ENCODE measurements at places on chromosomes 4 and X.
A peak's percentile ranks its signal among the peaks of the same experiment; 100 is the strongest.

GRCh38 chrX:78831523-78831922 lies 84.0 kb downstream of the LPAR4 start:
- no peak for DNase-seq

DNA sequence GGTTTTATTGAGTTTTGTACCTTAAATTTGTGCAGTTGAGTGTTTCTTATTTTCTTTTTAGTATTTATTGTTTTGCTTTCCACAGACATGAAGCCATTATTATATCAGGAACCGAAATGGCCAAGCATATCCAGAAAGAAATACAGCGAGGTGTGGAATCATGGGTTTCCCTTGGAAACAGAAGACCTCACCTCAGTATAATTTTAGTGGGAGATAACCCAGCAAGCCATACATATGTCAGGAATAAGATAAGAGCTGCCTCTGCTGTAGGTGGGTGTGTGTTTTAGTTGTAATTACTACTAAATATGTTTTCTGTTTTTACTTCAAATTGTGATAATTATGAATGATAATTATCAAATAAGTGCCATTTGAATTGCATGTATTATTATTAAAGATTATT lies 16.5 kb downstream of the MTHFD2L start:
- no peak for DNase-seq

GRCh38 chr4:79576429-79576753 lies 168.4 kb upstream of the GK2 start:
- no peak for DNase-seq

DNA sequence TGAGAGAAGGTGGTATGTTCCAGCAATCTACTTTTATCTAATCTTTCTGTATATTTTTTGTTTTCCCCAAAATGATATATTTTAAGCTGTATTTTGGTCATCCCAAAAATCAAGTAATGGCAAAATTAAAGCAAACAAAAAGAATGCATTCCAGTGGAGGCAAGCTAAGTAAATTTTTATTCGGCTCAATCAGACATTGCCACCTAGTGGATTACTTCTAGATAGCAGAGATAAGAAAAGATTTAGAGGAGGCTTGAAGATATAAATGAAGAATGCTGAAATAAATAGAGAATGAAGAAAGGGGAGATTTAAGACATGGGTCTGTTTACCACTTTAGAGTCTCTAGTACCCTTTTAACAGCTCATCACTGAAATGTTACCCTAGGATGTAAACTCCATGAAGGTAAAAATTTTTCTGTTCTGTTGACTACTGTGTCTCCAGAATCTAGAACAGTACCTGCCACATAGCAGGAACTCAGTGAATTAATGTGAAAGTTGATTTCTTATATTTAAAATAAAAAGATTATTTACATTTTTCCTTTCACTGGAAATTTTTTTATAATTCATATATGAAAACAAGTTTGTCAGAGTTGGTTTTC lies 110.9 kb upstream of the ANK2 start:
- DNase-seq: no peak

GRCh38 chr4:23135792-23136645 lies 443.3 kb downstream of the GBA3 start:
- no peak for DNase-seq

DNA sequence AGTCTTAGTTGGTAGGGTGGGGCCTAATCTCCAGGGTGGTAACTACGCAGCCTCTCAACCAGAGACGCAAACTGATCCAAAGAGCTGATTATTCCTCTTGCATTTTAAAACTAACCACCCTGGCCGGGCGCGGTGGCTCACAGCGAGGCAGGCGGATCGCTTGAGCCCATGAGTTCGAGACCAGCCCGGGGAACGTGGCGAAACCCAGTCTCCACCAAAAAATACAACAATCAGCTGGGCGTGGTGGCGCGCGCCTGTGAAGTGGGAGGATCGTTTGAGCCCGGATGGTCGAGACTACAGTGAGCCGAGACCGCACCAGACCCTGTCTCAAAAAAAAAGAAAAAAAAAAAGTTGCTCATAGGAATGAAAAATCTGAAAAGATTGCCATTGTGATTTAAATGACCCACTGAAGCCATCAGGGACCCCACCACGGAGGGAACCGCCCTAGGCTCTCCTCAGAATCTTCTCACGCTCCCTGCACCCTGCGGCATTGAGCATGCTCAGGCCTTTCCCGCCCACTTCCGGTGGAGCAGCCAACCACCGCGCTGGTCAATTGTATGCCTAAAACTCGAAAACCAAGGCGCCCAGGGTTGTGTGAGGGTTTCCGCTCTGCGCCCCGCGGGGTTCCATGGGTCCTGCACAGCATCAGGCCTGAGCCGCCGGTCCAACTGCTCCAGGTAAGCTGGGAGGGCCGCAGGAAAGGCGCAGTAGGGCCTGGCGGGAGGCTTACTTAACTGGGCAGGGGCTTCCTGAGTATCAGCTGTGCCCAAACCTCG lies at the start of gene TRIM60:
Gene TRIM60, plus strand, starts transcription at position 564 of the 776 bp plus-strand sequence. CDS start 8,074 bp downstream, outside the sequence.
- no peak for DNase-seq

DNA sequence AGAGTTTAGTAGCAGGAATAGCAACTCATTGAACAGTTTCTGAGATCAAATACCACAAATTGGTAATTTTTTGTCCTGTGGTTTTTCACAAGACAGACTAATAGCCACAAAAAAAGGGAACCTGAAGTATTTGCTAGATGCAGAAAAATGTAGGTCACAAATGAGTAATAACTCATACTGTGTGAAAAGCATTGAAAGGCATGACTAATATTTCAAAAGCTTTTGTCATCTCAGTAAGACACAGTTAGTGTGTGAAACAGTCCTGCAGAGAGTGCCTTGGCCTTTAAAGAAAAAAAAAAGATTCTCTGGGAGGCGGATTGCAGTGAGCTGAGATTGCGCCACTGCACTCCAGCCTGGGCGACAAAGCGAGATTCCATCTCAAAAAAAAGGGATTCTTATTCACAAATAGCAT lies 31.4 kb upstream of the SLC25A31 start:
- DNase-seq: no peak

DNA sequence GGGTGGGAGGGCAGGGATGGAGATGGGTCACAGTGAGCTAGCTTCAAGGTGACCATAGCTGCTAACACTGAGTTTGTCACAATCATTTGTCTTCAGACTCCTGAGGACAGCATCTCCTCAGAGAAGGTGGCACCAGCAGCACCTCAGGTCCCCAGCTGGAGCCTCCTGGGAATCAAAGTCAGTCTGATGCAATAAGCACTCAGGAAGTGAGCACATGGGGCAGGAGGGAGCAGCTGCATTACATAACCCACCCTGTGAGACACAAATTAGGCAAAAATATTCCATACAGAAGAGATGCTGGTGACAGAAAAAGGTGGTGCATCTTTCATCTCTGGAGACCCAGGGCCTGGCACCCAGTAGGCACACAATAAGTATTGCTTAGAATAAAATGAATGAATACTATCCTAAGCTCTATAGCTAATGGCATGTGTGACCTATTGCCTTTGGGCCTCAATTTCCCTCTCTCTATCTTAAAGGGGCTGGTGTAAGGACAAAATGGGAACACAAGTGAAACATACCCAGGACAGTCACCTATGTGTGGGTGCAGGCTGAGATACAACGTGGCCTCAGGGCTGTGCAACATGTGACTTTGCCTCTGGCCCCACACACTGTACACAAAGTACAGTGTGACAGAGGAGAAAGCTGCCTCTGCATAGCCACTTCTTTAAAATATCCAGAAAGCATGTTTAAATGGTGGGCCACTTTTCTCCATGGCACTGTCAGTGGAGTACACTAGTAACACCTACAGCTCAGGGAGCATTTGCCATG lies 37.1 kb downstream of the SLC39A8 start:
- DNase-seq: no peak

DNA sequence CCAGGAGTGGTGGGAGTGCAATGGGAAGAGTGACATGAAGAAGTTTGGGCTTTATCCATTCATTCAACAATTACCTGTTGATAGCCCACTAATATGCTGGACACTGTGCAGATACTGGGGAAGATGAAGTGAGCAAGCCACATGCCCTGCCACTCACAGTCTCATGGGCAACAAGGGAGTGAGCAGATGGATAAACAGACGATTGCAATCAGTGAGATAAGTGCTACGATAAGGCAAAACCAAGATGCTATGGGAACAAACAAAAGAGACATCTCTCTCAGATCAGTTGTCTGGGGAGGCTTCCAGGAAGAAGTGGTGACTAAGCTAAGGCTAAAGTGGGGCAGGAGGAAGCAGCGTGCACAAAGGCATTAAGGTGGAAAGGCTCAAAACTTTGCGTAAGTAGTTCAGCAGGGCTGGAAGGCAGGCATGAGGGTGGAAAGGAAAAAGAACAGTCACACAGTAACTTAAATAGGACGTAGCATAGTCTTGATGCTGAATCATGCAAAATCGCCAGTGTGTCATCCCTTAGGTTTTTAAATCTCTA lies 31.7 kb downstream of the GAB3 start:
- DNase-seq: peak; percentile 55

DNA sequence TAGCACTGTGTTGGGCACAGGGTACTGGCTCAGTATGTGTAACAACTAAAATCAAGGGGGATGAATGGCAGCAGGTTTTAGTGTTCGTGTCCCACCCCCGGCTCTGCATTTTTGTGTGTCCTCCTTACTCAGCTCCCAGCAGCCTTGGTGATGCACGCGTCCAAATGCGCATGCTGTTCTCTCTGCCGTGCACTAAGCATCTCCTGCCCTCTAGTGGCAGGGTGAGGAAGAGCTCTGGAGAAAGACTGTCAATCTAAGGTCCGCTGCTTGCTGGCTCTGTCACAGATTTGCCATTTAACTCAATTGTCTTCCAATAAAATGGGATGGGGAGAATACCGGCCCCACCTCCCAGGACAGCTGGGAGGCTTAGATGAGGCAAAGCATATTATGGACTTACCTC lies 61.4 kb downstream of the WFS1 start:
- peak; percentile 17 for DNase-seq

GRCh38 chr4:139209470-139210063 lies 32.5 kb upstream of the ELF2 start:
- DNase-seq: no peak

DNA sequence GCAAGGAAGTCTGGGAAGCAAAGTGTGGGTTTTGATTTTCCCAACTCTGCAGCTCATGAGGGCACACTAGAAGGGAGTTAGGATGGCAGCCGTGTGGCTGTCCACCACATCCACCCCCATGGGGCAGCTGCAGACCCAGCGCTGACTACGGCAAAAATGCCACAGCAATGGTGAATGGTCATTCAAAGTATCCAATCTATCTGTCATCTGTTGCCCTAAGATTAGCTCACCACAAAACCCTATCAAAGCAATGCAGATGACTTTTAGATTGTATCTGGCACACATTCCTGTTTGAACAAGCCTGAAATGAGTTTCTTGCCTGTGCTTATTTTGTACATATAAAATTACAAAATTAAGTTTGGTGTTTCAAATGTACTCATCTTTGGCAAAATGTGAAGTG lies 29.7 kb upstream of the HPSE start:
- DNase-seq: no peak

DNA sequence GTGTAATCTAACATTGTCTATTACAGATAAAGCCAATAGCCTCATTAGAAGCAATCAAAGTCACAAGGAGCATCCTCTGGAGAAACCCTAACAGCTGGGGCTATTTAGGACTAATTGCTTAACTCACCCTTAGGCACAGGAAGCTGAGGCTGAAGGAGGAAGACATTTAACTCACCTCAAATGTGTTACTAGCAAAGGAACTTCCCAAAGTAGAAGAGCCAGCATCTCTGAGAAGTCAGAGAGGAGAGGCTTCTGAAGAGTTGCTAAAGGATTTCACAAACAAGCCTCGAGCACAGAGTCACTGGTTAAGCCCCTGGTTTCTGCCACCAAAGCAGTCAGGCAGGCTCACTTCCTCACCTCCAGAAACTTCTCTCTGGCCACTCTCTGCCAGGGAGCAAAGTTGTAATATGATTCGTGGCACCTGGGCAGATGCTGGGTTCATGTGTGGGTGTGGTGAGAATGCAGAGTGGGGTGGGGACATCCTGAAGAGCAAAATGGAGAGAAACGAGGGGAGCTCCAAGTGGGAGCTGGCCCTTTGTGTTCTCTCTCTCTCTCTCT lies 201.3 kb downstream of the HS6ST2 start:
- DNase-seq: no peak

- DNase-seq: no peak
These were observed 47.7 kb downstream of the DDX3X start for GRCh38 chrX:41381685-41382084.

DNA sequence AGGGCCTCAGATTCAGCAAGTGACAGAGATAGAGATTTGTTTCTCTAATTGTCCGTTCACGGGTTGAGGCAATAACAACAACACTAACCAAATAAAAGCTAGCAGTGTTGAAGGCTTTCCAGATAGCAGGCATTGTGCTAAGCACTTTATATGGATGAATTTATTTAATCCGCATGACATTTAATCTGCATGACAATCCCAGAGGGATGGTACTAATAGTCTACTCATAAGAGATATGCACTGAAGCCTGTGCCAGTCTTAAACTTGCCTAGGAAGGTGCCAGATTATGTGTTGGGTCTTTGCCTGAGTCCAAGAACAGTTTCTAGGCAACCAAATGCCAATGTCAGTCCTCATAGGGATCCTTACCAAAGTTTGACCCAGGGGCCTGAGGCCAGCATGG lies 37.7 kb upstream of the FAT1 start:
- DNase-seq: no peak

DNA sequence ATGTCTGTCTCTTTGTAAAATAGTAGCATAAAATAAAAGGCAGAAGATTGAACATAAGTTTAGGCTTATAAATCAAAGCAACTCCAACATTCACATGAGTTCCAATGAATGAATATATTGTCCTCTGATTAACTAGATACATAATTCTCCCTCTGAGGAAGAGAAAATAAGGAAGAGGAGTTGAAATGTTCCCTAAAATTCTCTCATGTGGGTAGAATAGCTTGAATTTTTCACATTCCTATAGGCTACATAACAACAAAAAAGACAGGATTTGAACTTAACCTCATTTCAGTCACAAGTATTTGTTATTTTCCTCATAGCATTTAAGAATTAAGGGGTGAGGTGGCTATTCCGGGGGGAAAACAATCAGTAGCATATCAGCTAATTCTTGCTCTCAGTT lies 462.4 kb upstream of the NDST4 start:
- no peak for DNase-seq

- DNase-seq: no peak
These were observed 78.2 kb downstream of the BEND4 start for GRCh38 chr4:42074294-42074693.

DNA sequence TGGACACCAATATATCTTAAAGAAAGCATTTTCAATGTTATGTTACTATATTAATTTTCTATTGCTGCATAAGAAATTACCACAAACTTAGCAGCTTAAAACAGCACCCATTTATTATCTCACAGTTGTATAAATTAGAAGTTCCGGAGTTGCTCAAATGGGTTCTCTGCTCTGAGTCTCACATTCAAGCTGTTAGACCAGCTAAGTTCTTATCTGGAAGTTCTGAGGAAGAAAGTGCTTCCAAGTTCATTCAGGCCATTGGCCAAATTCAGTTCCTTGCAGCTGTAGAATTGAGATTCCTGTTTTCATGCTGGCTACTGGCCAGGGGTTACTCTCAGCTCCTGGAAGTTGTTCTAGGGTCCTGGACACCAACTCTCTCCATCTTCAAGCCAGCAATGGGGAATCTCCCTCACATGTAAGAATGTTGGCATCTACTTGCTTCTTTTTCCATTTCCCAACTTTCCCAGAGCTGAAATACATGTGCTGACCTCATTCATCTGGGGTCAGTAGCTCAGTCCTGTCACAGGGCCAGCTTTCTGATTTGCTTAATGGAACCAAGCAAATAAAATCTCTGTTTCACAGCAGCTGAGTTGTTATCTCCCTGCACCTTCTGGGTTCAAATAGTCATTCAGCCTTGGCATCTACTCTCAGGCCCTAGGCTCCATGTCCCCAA lies 99.6 kb upstream of the INTU start:
- no peak for DNase-seq

GRCh38 chr4:71494539-71494938 lies 155.7 kb downstream of the SLC4A4 start:
- no peak for DNase-seq

GRCh38 chrX:39944416-39944815 lies 153.3 kb downstream of the BCOR start:
- no peak for DNase-seq
